ENCODE measurements at places on chromosomes 3 and 15.

DNA sequence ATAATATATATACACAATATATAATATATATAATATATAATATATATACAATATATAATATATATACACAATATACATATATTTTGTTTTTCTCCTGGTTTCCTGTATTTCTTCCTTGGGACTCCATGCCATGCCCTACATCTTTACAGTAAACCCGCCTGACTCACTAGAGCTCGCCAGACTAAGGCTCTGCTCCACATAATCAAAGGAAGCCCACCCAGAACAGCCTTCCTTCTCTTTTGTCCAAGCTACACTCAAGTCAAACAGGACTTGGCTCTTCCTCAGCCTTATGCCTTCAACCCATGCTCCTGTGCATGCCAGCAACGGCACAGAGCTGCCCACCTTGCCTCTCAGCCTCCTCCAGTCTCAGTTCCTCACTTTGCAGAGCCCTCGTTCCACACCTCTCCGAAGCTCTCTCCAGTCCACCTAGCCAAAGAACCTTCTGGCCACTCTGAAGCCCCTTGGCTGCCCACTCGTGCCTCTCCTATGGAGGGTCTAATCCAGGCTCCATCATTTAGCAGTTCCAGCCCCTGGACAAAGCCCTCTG lies 109.1 kb downstream of the RFTN1 start:
- DNase-seq, result no peak
- H3K4me3 ChIP-seq, result no peak overlapping the region
- no peaks in the 10 kb centered on the region for H3K27me3 ChIP-seq
- no peak overlapping the region for H3K27ac ChIP-seq

DNA sequence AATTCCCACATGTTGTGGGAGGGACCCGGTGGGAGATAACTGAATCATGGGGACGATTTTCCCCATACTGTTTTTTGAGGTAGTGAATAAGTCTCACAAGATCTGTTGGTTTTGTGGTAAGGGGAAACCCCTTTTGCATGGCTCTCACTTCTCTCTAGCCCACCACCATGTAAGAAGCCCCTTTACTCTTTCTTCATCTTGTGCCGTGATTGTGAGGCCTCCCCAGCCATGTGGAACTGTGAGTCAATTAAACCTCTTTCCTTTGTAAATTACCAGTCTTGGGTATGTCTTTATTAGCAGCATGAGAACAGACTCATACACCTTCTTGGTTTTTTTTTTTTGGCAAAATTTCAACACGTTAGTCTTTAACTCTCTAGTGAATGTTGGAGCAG lies 18.1 kb downstream of the ARL8B start:
- H3K36me3 ChIP-seq, result peaks cover 33% of the 10 kb centered on the region
- peaks cover 16% of the 10 kb centered on the region for H3K4me1 ChIP-seq
- no peaks in the 10 kb centered on the region for H3K27me3 ChIP-seq
- DNase-seq, result no peak

- peaks cover 7% of the 10 kb centered on the region for H3K4me1 ChIP-seq
- no peak for DNase-seq
- H3K27me3 ChIP-seq, result no peaks in the 10 kb centered on the region
- H3K4me3 ChIP-seq, result no peak overlapping the region
- peaks cover 18% of the 10 kb centered on the region for H3K36me3 ChIP-seq
Observed at GRCh38 chr3:33420966-33421365, 19.2 kb downstream of the UBP1 start.

DNA sequence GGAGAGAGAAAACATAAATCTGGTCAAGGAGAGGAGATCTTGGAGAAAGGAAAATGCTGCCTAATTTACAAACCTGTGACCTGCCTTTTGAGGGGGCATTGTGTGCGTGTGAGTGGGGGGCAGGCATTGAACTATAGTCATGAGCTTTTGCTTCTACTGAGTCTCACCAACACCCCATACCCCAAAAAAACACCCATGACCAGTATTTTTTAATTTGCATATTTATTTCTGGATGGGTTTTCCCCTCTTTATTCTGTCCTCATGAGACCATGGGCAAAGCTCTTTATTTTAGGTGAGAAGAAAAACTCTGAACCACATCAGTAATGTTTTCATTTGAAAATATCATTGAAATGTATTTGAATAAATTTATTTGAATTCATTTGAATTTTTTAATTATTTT lies 20.6 kb downstream of the CD80 start:
- no peaks in the 10 kb centered on the region for H3K36me3 ChIP-seq
- no peak for DNase-seq
- no peaks in the 10 kb centered on the region for H3K4me1 ChIP-seq
- no peak overlapping the region for H3K27ac ChIP-seq
- no peak overlapping the region for H3K4me3 ChIP-seq

- H3K27me3 ChIP-seq, result no peaks in the 10 kb centered on the region
- peaks cover 67% of the 10 kb centered on the region for H3K4me1 ChIP-seq
- H3K27ac ChIP-seq, result peak overlapping the region; percentile 92
- peak overlapping the region; percentile 91 for H3K4me3 ChIP-seq
- peak; percentile 25 for DNase-seq
Observed at GRCh38 chr15:64460724-64461720, 644 bp downstream of the ZNF609 start.

DNA sequence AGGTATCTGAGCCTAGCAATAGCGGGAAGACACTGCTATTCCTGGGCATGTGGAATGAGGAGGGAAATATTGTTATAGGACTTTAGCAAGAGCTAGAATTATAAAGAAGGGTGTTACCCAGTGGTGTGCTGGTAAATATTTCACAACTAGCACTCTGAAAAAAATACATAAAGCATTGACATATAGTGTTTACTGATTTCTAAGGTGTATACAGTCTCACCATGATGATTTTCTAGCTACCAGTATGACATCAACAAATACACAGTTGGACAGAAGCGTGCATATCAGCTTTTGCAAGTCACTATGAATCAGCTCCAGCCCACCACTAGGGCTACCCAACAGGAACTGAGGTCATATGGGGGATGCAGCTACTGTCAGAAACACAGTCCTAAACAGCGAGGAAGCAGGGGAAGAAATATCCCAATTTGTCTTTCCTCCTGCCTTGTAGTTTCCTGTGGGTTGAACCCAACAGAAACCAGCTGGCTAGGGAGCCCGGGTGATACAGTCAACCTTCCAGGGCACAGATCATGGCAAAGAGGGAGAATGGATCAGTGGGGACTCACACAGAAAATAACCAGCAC lies 39.6 kb downstream of the HGD start:
- H3K4me1 ChIP-seq, result no peaks in the 10 kb centered on the region
- H3K27ac ChIP-seq, result peak overlapping the region; percentile 47
- no peaks in the 10 kb centered on the region for H3K27me3 ChIP-seq

DNA sequence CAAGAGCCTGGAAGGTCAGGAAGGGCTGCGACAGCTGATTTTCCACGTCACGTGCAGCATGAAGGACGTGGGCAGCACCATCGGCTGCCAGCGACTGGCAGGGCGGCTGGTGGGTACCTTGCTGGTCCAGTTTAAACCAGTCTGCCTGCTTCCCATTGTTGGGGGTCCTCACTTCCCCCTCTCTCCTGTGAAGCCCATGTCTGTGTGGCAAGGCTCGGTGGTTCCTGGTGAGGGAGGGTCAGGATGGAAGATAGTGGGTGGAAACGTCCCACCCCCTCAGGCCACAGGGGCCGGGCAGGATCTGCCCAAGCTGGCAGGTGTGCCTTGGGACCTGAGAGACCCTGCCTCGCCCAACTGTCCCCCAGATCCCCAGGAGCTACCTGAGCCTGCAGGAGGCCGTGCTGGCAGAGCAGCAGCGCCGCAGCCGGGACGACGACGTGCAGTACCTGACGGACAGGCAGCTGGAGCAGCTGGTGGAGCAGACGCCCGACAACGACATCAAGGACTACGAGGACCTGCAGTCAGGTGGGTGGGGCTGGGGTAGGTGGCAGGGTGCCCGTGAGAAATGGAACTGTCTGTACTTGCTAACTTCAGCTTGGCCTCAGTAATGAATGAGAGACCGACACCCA lies 108.2 kb downstream of the LRRK1 start:
- peaks cover 4% of the 10 kb centered on the region for H3K27me3 ChIP-seq
- H3K27ac ChIP-seq, result no peak overlapping the region
- no peak for DNase-seq
- peaks cover 47% of the 10 kb centered on the region for H3K4me1 ChIP-seq

- H3K27me3 ChIP-seq, result no peaks in the 10 kb centered on the region
- H3K27ac ChIP-seq, result no peak overlapping the region
- no peaks in the 10 kb centered on the region for H3K36me3 ChIP-seq
- H3K4me1 ChIP-seq, result no peaks in the 10 kb centered on the region
- no peak overlapping the region for H3K4me3 ChIP-seq
Observed at GRCh38 chr15:100033140-100033857, 300.1 kb upstream of the LYSMD4 start.

- no peaks in the 10 kb centered on the region for H3K36me3 ChIP-seq
- peaks cover 10% of the 10 kb centered on the region for H3K4me1 ChIP-seq
- no peaks in the 10 kb centered on the region for H3K27me3 ChIP-seq
Observed at GRCh38 chr3:117705011-117705410, 995.4 kb downstream of the TUSC7 start.

- peaks cover 22% of the 10 kb centered on the region for H3K4me1 ChIP-seq
- no peak for DNase-seq
- no peaks in the 10 kb centered on the region for H3K36me3 ChIP-seq
Observed at GRCh38 chr15:101213570-101213969, 38.3 kb downstream of the CHSY1 start.

GRCh38 chr15:61613729-61614128 lies 384.6 kb upstream of the RORA start:
- no peak for DNase-seq
- H3K36me3 ChIP-seq, result no peaks in the 10 kb centered on the region
- H3K27ac ChIP-seq, result no peak overlapping the region
- H3K4me1 ChIP-seq, result no peaks in the 10 kb centered on the region
- no peak overlapping the region for H3K4me3 ChIP-seq
- peaks cover 18% of the 10 kb centered on the region for H3K27me3 ChIP-seq

- H3K36me3 ChIP-seq, result no peaks in the 10 kb centered on the region
- H3K4me1 ChIP-seq, result no peaks in the 10 kb centered on the region
- no peak for DNase-seq
- no peak overlapping the region for H3K4me3 ChIP-seq
- H3K27me3 ChIP-seq, result no peaks in the 10 kb centered on the region
Observed at GRCh38 chr3:30232142-30232541, 374.3 kb upstream of the TGFBR2 start.

DNA sequence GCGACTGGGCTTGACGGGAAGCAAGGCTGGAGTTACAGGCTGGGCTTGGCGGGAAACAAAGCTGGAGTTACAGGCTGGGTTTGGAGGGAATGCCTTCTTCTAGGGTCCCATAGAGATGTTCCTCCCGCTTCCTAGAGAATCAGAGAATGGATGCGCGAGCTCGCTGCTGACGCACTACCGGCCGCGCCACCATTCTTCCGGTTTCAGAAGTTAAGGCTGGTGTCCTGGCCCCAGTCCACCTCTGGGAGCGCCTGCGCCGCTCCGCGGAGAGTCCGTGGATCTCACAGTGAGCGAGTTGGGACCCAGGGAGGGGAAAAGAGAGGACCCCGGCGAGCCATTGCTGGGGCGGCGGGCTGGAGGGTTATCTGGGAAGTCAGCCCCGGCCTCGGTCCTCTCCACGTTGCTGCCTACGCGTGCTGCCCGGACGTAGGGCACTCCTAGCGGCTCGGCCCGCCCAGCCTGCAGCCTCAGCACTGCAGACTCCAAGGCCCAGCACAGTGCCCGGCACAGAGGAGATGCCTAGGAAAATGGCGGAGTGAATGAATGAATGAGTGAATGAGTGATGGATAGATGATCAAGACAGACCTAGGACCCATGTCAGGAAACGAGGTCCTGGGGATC lies at the start of gene ZNF502:
TSS of gene ZNF502 (plus strand) at position 206 of the 621 bp plus-strand sequence. CDS start 7,602 bp downstream, outside the sequence.
- H3K27me3 ChIP-seq, result peaks cover 3% of the 10 kb centered on the region
- H3K4me1 ChIP-seq, result no peaks in the 10 kb centered on the region
- H3K27ac ChIP-seq, result no peak within 1 kb of the TSS
- H3K4me3 ChIP-seq, result no peak within 1 kb of the TSS

- H3K4me3 ChIP-seq, result no peak overlapping the region
- H3K27me3 ChIP-seq, result no peaks in the 10 kb centered on the region
- H3K27ac ChIP-seq, result no peak overlapping the region
Observed at GRCh38 chr3:3600665-3601340, 198.4 kb upstream of the LRRN1 start.

DNA sequence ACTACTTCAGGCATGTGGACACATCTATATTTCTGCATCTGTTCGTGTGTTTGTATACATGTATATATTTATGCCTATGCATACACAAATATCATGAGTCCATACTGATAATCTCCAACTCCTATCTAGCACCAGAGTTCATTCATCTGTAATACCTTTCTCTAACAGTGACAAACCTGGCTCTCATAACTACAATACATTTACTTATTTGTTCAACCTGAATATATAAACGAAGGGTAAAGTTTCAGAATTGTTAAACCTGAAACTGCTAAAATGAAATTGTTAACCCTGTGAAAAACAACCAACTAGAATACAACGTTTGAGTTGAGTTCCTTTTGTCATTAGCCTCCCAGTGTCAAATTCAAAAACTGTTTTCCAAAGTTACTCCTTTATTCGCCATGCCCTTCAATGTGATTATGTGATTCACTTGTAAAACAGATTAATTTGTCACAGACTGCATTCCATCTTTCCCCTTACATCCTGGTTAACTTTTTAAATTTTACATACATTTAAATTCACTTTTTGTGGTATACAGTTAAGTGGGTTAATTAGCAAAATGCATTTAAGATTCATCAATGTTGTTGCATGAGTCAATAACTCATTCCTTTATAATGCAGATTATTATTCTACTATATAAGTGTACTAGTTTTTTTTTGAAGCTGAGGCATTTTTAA lies 58.5 kb downstream of the PIK3R4 start:
- no peaks in the 10 kb centered on the region for H3K27me3 ChIP-seq
- H3K36me3 ChIP-seq, result peaks cover 13% of the 10 kb centered on the region
- DNase-seq, result no peak
- H3K4me1 ChIP-seq, result no peaks in the 10 kb centered on the region

- no peaks in the 10 kb centered on the region for H3K36me3 ChIP-seq
- DNase-seq, result peak; percentile 3
- no peaks in the 10 kb centered on the region for H3K4me1 ChIP-seq
- no peaks in the 10 kb centered on the region for H3K27me3 ChIP-seq
Observed at GRCh38 chr3:132253262-132253878, 63.8 kb upstream of the ACP3 start.

DNA sequence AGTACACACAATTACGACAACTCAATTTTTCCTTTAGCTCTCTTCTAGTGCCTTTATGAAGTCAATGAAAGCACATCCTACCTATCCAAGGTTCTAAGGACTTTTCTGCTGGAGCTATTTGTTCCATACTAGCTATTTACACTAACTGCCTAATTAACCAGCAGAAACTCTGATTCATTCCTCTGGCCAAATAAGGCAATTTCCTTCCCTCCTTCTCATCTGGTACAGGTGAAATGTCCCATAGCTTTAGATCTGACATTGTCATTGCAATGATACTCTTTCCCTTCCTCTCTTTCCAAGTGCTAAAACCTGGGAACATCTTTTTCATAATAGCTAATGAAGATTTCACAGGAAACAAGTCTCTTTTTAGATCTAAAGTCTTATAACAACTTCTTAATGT lies 521.7 kb downstream of the SOX2 start:
- peaks cover 39% of the 10 kb centered on the region for H3K4me1 ChIP-seq
- H3K4me3 ChIP-seq, result no peak overlapping the region
- H3K27me3 ChIP-seq, result no peaks in the 10 kb centered on the region
- H3K27ac ChIP-seq, result no peak overlapping the region
- no peak for DNase-seq
- no peaks in the 10 kb centered on the region for H3K36me3 ChIP-seq
